ENCODE measurements at places on chromosomes 12 and 14.
A peak's percentile ranks its signal among the peaks of the same experiment; 100 is the strongest.

DNA sequence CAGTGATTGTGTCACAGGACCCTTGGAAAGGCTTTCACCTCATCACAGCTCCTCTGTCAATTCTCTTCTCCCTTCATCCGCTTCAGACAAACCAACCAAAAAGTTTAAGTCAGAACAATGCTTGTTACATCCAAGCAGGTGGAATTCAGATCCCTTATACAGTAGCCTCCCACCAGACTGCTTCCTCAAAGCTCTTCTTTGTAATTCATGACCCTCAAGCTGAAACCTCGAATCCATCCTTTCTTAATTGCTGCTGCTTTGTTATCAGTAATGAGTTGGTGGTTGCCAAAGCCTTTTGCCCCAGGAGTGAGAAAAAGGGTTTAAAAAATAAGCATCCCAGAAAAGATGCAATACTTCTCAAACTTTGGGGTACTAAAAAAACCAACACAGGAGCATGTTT is 9.5 kb downstream of the BEST3 start:
- DNase-seq = no peak

- DNase-seq = peak; percentile 85
These were observed at the start of gene CHPT1 for GRCh38 chr12:101697197-101697929. Gene CHPT1, plus strand, starts transcription at chr12:101697640. Its CDS starts 222 bp downstream, at chr12:101697862.

DNA sequence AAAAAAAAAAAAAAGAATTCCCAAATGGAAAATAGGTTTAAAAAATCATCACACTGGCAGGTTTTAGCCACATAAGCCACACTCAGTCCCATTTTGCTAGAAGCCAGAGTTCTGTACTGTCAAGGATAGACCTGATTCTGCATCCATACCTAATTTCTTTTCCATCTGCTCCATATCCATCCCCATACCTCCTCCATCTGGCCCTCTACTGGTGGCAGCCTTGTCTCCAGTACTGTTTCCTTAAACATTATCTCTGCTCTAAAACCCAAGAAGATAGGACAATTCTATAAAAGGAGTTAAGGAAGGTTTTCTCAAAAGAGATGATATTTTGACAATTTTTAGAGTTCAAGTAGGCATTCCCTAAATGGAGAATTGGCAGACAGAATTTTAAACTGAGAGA is 26.0 kb upstream of the RXYLT1 start:
- no peak for DNase-seq

GRCh38 chr14:24285351-24285750 is 14.0 kb upstream of the RABGGTA start:
- no peak for DNase-seq

GRCh38 chr12:104938371-104938770 is 19.7 kb downstream of the SLC41A2 start:
- no peak for DNase-seq

DNA sequence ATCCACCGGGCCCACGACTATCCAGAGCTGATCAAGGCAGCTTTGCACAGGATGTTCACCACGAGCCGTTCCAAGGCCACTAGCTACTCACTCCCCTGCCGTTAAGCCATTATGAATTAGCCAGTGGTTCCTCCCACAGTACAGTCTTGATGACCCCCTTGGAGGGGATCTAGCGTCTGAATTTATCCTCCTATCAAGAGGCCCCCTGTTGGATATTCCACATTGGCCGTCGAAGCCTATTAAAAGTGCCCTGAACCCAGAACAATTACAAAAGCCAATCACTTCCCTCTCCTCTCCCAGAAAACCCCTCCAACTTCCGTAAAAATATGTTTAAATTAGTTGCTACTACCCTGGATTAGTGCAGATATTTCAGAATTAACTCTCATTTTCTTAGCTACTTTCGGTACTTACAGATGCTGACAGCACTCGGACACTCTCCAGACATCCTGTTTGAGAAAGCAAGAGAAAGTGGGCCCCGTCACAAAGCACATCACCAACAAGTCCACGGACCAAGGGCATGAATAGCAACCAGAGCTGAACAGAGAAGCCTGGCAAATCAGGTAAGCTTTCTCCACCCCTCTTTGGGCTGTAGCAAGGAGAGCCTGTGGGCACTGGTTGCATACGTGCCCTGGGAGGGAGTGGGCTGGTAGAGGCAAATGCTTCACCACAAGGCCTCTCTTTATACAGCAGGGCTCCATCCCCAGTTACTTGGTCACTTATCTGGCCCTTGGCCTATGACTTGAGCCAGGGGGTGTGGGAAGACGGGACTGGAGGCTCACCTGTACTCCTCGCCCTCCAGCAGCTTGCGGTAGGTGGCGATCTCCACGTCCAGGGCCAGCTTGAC is 5.3 kb downstream of the KRT3 start:
- DNase-seq = no peak

DNA sequence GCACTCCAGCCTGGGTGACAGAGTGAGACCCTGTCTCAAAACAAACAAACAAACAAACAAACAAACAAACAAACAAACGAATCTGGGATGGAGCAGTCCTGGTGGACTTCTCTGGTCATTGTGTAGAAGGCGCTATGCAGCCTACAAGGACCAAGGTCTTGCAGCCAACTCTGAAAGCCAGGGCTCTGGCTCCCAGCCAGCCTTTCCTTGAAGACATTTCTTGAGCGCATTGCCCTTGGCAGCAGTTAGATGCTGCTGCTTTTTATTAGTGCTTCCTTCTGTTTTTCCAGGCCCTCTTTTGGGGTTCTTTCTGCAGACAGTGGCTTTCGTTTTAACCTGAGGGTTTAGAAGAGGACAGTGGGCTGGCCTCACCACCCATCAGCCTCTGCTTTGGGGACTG is 20.2 kb downstream of the CCDC177 start:
- no peak for DNase-seq

- no peak for DNase-seq
These were observed 2.5 kb downstream of the PGAM5 start for GRCh38 chr12:132713123-132713522.
